Fibroblast of skin of back (primary cell): ENCODE measurements at places on chromosomes 11 and 22.

DNA sequence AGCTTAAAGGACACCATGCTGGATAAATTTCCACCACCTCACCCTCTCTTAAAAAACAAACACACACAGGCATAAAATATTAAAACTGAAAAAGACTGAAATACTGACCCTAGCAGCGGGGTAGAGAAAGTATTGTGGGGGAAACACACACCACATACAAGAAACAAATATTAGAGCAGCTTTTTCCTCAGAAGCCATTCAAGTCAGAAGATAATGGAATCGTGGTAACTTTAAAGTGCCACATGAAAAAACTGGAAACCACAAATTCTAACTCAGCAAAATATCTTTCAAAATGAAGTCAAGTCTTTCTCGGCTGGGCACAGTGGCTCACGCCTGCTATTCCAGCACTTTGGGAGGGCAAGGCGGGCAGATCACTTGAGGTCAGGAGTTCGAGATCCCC is 223.2 kb downstream of the DYNC2H1 start:
- no peak for DNase-seq

GRCh38 chr11:1733716-1734640 is 16.4 kb downstream of the IFITM10 start:
- no peak for DNase-seq

DNA sequence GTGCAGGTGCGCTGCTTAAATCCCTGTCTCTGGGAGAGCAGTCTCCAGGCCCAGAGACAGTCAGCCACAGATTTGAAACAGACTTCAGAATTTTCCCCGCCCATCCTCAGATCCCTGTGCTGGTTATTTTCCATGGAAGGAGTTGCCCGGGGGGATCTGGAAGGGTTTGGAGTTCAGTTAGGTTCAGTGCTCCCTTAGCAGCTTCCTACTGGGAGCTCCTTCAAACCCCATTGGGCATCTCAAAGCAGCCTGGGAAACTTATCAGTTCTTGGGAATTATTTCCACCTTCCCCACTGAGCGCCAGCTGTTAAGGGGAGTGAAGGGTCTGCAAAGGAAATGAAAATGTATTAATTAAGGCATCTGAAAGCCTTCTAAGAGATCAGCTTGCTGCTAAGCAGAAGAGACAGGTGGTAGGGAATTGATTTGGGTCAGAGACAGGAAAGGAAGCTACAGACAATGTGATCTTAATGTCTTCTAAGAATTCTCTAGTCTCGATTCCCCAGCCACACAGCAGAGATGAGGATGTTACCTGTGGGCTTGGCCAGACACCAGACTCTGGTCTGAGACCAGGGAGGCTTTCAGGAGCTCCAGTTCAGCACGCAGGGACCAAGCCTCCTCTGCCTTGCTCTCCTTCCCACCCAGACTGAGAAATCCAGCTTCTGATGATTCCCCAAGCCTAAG is 106.2 kb upstream of the TBCEL start:
- DNase-seq = no peak

DNA sequence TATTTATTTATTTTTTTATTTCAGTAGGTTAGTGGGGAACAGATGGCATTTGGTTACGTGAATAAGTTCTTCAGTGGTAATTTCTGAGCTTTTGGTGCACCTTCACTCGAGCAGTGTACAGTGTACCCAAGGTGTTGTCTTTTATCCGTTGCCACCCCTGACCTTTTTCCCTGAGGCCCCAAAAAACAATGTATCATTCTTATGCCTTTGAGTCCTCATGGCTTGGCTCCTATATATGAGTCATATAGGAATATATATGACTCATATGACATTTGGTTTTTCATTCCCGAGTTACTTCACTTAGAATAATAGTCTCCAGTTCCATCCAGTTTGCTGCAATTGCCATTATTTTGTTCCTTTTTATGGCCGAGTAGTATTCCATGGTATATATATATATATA is 763.9 kb downstream of the NTM start:
- peak; percentile 72 for DNase-seq

DNA sequence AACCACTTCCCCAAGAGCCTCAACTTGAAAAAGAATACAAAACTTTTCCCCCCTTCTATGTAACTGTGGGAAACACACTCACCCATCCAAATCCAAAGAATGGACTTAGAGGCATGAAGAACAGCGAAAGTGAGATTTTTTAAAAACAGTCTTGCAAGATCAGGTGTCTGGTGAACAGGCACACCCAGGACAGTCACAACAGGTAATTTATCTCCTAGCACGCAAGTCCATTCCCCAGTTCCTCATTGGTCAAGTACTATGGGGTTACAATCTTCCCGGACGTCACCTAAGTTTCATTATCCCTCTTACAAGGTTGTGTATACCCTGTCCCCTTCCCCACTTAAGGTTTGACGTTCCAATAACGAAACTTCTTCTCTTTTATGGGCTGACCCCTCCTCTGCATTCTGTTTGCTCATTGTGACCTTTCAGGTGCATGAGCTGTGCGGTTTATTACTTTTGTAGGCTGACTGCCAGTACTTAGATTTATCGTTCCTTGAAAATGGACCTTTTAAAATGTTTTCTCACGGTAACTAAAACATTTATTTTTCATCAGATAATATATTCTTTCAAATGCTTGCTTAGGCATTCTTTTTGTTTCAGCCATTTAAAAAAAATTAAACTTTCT is 1401.9 kb downstream of the FAM181B start:
- no peak for DNase-seq

GRCh38 chr22:17370026-17370765 is 936 bp downstream of the CECR2 start:
- DNase-seq = no peak

GRCh38 chr22:44676441-44677352 is 25.3 kb upstream of the PRR5 start:
- no peak for DNase-seq
